CD4-positive, alpha-beta T cell treated with Interleukin-15 for 4 hours (primary cell): ENCODE measurements at places on chromosomes 12 and 14.

DNA sequence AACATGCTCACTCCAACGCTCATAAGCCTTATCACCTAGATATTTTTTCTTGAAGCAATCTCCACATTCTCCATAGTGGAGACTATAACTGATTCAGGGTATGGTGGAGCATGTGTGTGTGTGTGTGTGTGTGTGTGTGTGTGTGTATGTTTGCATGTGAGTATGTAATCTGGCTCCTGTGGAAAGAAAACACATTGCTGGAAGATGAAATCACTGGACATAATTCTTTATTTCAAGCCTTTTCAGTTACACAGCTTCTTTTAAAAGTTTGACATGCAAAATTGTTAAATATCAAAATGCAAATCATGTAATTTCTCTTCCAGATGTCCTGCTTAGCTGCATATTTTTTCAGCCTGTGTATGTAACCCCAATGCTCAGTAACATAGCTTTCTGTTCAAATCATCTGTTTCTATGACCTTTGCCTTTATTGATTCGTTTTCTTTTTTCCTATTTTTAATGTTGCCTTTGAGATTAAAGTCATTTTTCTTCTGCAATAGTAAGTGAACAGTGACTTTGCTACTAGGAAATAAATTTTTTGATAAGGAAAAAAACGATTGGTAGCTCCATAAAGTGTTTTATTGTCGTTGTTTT is 80.5 kb upstream of the BTG1 start:
- no peak for DNase-seq

DNA sequence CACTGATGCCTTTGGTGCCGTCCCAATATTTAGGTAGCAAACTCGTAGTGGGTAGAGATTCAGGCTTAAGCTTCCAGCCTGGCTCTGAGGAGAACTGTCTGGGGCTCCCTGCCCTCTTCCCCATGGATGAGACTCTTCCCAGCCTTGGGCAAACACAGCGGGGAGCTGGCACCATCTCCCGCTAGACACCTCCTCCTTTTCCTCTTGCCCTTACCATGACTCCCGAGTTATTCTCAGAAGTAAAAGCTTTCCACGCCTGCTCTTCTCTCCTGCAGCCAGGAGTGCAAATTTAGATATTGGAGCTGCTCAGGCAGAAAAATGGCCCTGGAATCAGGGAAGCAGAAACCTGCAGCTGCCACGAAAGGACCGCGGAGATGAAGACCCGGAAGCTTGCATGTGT is 45.6 kb upstream of the RBM19 start:
- DNase-seq: no peak

DNA sequence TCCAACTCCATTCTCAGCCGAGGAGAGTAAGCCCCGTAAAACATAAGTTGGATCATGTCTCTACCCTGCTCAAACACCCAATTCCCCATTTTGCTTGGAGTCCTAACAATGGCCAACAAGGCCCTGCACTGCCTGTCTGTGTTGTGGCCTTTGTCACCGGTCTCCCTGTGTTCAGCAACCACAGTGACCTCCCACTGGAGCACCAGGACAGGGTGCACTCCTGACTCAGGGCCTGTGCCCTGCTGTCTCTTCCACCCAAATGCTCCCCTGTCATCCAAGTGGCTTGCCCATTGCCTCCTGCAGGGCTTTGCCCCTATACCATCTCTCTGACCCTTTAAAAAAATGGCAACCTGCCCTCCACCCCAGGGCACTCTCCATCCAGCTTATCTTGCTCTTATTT is 4.4 kb upstream of the KRT85 start:
- DNase-seq: no peak

- no peak for DNase-seq
Measured at GRCh38 chr12:9697619-9698018, 28.1 kb downstream of the CLEC2D start.

GRCh38 chr14:88324930-88325329 is 1.9 kb upstream of the KCNK10 start:
- no peak for DNase-seq
